ENCODE measurements at places on chromosomes 5 and 9. TPM values are rescaled to one million over a fixed set of nuclear protein-coding genes. Genes with fewer than 3 reads are reported as not detected.
A peak's percentile ranks its signal among the peaks of the same experiment; 100 is the strongest.

DNA sequence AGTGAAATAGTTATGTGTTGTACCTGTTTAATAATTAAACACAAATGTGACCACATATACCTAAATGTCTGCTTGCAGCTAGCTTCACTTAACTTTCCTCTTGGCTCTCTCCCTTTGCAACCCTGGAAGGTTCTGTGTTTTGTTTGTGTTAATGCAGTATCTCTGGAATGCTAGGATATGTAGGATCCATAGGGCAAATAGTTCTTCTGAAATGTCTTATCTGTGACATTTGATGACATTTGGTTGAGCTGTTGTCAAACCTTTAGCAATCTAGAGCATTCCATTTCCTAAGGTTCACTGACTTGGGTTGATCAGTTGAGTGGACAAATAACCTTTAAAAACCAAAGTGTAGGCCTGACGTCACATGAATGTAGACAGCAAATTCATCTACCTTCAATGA lies 21.8 kb downstream of the CTNNA1 start:
- DNase-seq: no peak

KCNV2 gene
- not detected for total RNA-seq

- peak; percentile 73 for DNase-seq
Measured at GRCh38 chr5:36944607-36945225, 68.1 kb downstream of the NIPBL start.

LCN15 gene
- total RNA-seq: not detected

- peak; percentile 72 for DNase-seq
Measured at GRCh38 chr5:32600054-32600622, 14.8 kb downstream of the SUB1 start.

TAF1L gene
- under 0.01 TPM for total RNA-seq

FGFR4 gene
- 84.8 TPM for total RNA-seq

ERAP2 gene
- total RNA-seq: 2.1 TPM

- DNase-seq: peak; percentile 51
Measured at GRCh38 chr5:76278261-76278789, 124.8 kb upstream of the IQGAP2 start.

CATSPER3 gene
- 0.31 TPM for total RNA-seq

- DNase-seq: peak; percentile 79
Measured at GRCh38 chr9:134328841-134329575, 2.8 kb downstream of the RXRA start.

- peak; percentile 91 for DNase-seq
Measured at GRCh38 chr5:88833371-88834130, 49.4 kb downstream of the MEF2C start.

DNA sequence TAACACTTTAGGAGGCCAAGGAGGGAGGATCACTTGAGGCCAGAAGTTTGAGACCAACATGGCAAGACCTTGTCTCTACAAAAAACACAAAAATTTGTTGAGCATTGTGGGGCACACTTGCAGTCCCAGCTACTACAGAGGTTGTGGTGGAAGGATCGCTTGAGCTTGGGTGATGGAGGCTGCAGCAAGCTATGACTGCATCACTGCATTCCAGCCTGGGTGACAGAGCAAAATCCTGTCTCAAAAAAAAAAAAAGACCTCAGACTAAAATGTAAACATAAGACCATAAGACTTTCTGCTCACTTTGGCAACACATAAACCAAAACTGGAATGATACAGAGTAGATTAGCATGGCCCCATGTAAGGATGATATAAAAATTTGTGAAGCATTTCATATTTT lies 24.6 kb upstream of the NANS start:
- no peak for DNase-seq

DNA sequence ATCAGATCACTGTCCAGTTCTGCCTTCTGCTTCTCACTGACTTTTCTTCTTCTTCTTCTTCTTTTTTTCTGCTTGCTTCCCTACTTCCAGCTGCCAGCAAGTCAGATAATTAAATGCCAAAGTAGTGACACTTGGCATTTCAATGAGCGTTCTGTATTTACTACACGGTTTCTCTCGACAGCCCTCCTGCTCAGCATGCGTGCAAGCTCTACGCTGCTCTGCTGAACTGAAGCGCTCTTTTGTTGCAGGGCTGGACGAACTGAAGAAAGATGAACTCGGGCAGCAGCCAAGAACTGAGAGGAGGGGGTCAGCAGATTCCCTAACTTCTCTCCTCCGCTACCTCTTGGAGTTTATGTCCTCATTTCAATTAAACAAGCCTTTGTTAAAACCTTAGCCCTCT lies 319.1 kb downstream of the GLIS3 start:
- peak; percentile 35 for DNase-seq

SV2C gene
- under 0.01 TPM for total RNA-seq

GRCh38 chr9:76904661-76905457 lies 1.1 kb downstream of the PRUNE2 start:
- no peak for DNase-seq

- DNase-seq: peak; percentile 78
Measured at GRCh38 chr5:175696139-175696854, 38.4 kb downstream of the HRH2 start.

SUB1 gene
- 296 TPM for total RNA-seq

- peak; percentile 82 for DNase-seq
Measured at GRCh38 chr9:130931508-130932254, 7.4 kb downstream of the FIBCD1 start.

GRCh38 chr5:112878760-112879159 lies 17.7 kb downstream of the SRP19 start:
- DNase-seq: no peak

DNA sequence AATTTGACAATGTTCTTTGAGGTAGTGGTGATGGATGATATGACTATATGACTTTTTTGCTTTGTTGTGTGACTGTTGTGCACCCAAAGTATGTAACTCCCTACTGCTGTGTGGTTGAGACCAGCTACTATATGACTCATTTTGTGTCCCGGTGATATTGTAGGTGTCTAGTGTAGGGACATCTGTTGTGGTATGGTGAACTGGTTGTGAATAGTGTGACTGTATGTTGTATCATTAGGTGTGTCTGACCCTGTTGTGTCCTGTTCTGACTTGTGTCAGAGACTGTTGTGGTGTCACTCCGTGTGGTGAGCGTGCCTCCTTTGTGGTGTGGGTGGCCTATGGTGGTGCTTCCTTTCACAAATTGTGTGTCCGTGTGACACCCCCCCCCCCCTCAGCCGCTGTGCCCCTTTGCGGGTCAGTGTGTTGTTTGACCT lies 11.2 kb upstream of the CXXC5 start:
- no peak for DNase-seq

DNA sequence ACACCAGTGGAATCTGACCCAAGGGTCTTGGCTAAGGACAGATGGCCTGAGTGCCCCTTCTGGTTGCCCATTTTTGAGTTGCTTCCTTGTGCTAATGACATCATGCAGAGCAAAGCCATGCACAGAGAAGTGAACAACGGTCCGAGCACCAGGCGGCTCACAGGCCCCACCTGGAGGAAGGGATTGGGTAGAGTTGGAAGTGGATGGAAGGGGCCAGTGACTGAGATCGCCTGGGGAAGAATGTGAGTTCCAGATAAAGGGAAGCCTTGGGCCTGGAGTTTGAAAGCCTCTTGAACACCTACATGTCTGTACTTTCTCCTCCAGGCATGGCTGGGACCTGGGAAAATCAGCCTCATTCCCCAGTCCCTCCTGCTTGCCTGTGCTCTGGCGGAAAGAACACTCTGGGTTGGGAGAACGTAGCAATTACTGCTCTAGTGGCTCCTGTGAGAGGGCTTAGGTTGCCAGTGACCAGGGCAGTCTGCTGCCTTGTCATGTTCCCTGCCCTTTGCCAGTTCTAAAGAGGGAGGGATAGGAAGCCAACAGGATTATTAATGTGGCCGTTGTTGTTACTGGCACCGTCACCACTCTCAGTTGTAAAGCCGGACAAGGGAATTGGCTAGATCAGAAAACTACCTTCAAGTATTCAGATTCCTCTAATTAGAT lies 62.5 kb upstream of the PTPN3 start:
- no peak for DNase-seq

GRCh38 chr5:36722900-36723299 lies 116.5 kb downstream of the SLC1A3 start:
- DNase-seq: no peak

GRXCR2 gene
- total RNA-seq: not detected

CAMK4 gene
- total RNA-seq: 7.5 TPM

DNA sequence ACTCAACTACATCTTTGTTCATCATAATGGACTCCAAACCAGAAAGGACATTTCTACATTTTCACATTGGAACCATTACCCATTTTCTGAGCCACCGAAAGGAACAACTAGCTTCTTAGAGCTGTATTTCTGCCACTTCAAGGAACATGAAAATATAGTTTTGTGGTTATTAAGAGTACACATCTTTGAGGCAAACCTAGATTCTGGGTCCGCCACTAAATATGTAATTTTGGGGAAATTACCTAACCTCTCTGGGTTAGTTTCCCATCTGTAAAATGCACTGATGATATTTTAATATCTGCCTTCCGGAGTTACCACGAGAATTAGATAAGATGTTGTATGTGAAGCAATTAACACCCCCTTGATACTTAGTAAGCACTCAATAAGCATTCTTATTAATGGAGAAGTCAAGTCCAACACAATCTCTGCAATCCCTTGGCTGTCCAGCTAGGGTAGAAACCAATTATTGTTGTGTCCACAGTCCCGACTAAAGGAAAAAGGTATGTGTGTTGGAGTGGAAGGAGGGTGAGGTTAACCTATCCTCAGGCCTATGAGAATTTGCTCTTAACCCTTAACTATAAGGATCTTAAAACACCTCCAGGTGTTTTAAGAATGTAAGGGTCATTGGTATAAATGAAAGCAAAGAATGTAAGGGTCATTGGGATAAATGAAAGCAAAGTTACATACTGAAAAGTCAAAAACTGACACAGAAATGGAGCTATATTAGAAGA lies 94.0 kb upstream of the PTGER4 start:
- no peak for DNase-seq

DNA sequence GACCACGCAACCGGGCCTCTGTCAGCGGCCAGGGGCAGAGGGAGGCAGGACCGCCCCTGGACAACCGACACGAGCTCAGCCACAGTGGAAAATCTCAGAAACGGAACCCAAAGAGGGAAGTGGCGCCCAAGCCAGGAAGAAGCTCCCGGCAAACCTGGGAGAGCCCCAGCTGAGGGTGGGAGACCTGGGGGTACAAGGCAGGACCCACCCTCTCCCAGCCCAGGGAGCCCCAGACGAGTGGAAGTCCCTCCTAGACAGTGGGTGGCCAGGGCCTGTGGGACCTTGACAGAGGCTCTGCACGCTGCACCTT lies 3.0 kb downstream of the SLC12A7 start:
- DNase-seq: peak; percentile 59

- DNase-seq: peak; percentile 73
Measured at GRCh38 chr5:77852514-77853352, 76.6 kb upstream of the TBCA start.

DNA sequence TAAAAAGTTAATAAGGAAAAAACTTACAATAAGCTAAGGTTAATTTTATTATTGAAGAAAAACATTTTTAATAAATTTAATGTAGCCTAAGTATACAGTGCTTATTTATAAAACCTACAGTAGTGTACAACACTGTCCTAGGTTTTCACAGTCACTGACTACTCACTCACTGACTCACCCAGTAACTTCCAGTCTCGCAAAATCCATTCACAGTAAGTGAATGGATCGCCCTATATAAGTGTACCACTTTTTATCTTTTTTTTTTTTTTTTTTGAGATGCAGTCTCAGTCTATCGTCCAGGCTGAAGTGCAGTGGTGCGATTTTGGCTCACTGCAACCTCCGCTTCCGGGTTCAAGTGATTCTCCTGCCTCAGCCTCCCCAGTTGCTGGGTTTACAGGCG lies 47.7 kb downstream of the FNIP1 start:
- no peak for DNase-seq

DNA sequence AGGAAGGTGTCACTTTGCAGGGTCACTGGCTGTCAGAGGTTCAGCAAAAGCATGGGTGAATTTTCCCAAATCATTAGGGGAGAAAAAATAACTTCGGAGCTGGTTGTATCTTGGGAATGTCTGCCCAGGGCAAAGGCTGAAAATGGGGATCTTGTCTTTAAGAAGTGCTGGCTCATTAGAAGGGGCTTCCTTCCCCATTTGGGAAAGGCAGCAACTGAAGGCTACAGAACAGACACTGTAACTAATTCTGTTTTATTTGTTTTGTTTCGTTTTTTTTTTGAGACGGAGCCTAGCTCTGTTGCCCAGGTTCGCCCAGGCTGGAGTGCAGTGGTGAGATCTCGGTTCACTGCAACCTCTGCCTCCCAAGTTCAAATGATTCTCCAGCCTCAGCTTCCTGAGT lies 70.3 kb upstream of the PCA3 start:
- peak; percentile 40 for DNase-seq

TMEM38B gene
- 79.4 TPM for total RNA-seq

GRCh38 chr9:99092643-99093491 lies 12.0 kb upstream of the TGFBR1 start:
- no peak for DNase-seq

- no peak for DNase-seq
Measured at GRCh38 chr5:142508591-142508990, 177.3 kb downstream of the FGF1 start.

IL9 gene
- not detected for total RNA-seq

All from muscle of leg (tissue), 16 donors.